ENCODE measurements at places on chromosomes 6 and 20.

- no peak for DNase-seq
Measured at GRCh38 chr20:36548704-36549627, 7.6 kb downstream of the MYL9 start.

- no peak for DNase-seq
Measured at GRCh38 chr20:13515796-13516558, 122.8 kb downstream of the TASP1 start.

DNA sequence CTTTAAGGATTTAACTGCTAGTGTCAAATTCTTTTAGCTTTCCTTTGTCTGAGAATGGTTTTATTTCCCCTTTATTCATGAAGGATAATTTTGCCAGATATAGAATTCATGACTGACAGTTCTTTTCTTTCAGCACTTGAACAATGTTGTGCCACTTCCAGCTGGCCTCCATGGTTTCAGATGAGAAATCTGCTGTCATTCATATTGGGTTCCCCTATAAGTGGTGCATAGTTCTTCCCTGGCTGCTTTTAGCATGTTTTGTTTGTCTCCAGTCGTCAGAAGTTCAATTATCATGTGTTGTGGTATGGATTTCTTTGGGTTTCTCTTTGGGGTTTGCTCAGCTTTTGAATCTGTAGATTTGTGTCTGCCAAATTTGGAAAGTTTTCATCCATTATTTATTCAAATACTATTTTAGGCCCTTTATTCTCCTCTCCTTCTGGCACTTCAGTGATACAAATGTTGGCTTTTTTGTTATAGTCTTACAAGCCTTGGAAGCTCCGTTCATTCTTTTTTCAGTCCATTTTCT is 76.3 kb upstream of the TGM3 start:
- DNase-seq, result no peak

DNA sequence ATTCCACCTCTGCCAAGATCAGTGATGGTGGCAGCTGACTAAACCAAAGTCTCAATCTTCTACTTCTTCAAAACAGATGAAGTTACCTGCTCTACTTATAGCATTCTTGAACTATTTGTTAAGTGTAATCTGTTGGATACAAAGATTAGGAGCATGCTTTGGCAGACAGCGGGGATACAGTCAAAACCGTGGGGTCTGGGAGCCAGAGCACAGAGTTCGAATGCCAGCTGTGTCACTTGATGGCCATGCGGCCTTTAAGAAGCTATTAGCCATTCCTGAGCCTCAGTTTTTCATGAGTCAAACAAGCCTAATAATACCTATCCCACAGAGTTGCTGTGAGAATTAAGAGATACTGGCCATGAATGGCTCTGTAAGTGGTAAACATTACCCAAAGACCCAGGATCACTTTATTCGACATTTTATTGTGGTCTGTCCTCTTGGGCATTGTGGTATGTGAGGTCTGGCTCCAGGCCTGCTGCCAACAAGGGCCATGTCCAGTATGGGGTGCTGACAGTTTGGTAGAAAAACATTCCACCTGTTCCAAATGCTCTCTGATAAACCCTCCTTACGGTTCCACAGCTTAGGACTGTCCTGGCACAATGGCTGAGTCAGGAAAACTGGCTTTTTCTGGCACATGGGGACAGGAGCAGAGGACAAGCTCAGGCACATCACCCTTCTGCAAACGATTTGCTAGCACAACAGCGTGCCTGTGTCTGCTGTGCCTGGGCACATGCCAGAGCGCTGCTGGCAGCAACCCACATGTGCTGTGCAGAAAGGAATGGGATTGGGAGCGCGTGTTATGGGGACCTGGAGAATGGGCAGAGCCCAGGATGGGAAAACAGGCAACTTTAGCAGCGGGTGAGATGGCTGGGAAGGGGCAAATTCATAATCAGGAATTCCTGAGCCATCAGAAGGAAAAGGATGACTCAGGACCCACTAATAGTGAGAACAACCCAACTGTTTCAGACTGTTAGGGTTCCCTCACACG is 15.7 kb upstream of the FAM83C start:
- DNase-seq, result peak; percentile 50

DNA sequence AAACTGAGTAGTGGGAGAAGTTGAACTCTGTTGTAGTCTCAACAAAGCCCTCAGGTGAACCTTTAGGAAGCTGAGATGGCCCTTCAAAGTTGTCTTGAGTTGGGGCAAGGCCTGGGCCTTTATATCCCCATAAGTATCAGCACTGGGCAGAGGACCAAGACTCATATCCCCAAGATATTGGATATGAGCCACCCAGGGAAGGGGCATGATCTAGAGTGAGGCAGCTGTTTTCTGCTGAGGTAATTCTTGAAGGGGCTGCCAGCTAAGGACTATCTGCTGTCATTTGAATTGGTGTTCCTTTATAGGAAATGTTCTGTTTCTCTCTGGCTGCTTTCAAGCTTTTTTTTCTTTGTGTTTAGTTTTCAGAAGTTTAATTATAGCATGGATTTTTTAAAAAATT is 140.7 kb upstream of the FLRT3 start:
- DNase-seq, result no peak

- DNase-seq, result no peak
Measured at GRCh38 chr20:18456600-18456999, 10.2 kb downstream of the DZANK1 start.

Measured in occipital lobe (tissue), 3 donors.